ENCODE measurements at places on chromosomes 11 and 22.

DNA sequence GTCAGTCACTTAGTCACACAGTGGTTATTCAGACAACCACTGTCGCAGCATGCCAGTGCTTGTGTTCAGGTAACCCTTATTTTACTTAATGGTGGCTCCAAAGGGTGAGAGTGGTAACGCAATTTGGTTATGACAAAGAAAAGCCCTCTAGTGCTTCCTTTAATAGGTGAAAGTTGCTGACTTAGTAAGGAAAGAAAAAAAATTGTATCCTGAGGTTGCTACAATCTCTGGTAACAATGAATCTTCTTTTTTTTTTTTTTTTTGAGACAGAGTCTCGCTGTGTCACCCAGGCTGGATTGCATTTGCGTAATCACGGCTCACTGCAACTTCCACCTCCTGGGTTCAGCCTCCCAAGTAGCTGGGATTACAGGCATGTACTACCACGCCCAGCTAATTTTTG lies 64.5 kb downstream of the C11orf91 start:
- H3K4me3 ChIP-seq, result no peak overlapping the region
- peaks cover 12% of the 10 kb centered on the region for H3K27me3 ChIP-seq
- DNase-seq, result no peak
- no peaks in the 10 kb centered on the region for H3K4me1 ChIP-seq

- H3K4me3 ChIP-seq, result no peak overlapping the region
- H3K36me3 ChIP-seq, result peaks cover 19% of the 10 kb centered on the region
- H3K27ac ChIP-seq, result no peak overlapping the region
- H3K27me3 ChIP-seq, result no peaks in the 10 kb centered on the region
Measured at GRCh38 chr11:46710821-46711269, 8.2 kb upstream of the F2 start.

DNA sequence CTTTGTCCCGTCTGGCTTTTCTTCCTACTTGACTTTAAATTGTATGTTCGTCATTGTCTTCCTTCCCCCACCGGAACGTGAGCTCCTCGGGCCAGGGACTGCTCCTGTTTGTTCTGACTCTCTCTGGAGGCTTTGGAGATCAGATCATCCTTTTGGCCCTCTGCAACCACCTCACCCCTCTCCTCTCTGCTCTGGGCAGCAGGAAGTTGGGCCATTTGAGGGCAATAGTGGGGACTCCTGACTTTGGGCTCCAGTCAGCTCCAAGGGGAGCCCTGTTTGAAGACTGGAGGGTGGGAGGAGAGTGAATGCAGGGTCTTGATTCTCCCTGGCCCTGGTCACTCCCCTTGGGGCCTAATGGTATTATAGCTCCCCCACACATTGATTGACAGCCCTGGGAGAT lies 186.3 kb upstream of the B3GAT1 start:
- DNase-seq, result no peak
- H3K27ac ChIP-seq, result no peak overlapping the region
- no peak overlapping the region for H3K4me3 ChIP-seq

DNA sequence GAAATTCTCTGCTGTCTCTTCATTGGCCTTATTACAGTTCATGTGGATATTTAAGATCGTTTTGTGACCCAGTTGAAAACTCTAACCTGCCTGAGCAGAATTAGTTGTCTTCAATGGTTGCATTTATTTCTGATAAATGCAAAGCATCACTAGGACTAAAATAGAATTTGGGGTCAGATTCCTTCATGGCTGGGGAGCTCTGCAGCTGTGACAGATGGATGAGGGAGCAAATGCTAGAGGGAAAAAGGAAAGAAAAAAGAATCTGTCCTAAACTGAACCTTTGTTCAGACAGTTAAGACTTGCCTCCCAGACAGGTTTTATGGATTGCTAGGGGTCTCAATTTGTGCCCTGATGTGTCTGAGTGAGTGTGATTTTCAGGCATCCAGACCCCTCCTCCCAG lies 113.0 kb downstream of the SYT9 start:
- no peak for DNase-seq
- peaks cover 1% of the 10 kb centered on the region for H3K27me3 ChIP-seq
- no peaks in the 10 kb centered on the region for H3K36me3 ChIP-seq
- no peak overlapping the region for H3K4me3 ChIP-seq

GRCh38 chr22:17980015-17980590 lies 44.3 kb downstream of the MICAL3 start:
- peaks cover 27% of the 10 kb centered on the region for H3K4me1 ChIP-seq
- H3K4me3 ChIP-seq, result peak overlapping the region; percentile 37
- no peak for DNase-seq

- H3K4me3 ChIP-seq, result peak overlapping the region; percentile 99
- peaks cover 67% of the 10 kb centered on the region for H3K36me3 ChIP-seq
- peak; percentile 87 for DNase-seq
- peak overlapping the region; percentile 94 for H3K27ac ChIP-seq
- H3K4me1 ChIP-seq, result peaks cover 60% of the 10 kb centered on the region
Measured at GRCh38 chr22:30265823-30266444, 717 bp downstream of the OSM start.

DNA sequence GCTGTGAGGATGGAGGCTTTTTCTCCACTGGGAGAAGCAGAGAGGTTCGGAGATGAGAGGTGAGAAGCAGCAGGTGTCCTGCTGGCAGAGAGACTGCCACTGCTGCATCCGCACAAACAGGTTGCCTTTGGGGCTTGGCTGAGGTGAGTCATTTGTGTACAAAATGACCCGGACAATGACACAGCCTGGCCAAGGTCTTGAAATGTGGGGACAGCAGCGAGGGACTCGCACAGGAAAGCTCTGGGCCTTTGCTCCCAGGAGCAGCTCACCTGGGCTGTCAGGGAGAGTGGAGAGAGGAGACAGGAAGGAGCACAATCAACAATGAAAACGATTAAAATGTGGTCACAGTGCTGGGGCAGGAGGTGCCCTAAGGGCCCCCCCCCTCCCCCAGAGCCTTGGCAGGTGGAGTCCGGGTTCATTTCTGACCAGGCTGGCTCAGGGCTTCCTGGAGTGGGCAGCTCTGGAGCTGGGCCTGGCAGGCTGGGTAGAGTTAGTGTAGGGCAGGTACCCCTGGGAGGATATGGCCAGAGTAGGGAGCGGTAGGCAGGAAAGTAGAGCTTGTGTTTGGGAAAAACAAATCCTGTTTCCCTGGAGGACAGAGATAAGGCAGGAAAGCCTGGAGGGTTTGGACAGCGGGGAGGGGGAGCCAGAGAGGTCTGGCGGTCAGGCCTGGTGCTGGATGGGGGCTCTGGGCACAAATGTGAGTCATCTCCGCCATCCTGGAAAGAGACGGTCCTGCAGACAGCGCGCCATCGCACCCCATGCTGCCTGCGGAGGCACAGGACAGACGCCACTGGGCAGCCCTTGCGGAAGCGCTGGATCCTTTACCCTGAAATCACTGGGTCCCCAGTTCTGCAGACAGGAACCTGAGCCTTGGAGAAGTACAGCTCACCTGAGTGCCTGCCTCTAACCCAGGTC lies 37.8 kb upstream of the CELSR1 start:
- H3K27me3 ChIP-seq, result no peaks in the 10 kb centered on the region
- DNase-seq, result no peak
- peak overlapping the region; percentile 77 for H3K4me3 ChIP-seq
- peaks cover 40% of the 10 kb centered on the region for H3K4me1 ChIP-seq

DNA sequence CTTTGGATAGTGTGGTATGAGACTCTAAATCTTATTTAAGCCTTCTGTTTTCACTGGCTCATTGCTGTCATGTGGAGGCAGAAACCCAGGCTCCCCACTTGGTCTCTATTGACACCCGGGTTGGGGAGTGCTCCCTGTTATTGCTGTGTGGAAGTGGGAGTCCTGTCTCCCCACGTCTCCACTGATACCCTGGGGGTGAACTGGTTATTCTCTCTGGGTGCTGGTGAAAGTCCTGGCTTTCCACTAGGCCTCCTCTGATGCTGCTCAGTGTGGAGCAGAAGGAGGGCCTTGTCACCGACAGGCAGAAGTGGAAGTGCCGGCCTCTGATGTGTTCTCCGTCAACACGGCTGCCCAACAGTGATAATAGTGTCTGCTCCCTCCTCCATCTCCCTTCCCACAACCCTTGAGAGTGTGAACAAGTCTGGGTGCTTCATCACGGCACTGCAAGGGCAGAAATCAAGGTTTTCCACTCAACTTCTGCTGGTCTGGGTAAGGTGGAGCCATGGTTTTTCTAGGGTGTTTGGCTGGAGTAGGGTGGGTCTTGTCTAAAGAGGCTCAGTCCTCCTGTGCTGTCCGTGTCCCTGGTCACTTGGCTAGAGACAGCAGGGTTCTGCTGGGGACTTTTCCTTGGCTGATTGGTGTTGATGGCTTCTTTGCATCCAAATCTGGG lies 240.7 kb upstream of the B3GAT1 start:
- peaks cover 30% of the 10 kb centered on the region for H3K27me3 ChIP-seq
- H3K4me3 ChIP-seq, result no peak overlapping the region
- no peaks in the 10 kb centered on the region for H3K36me3 ChIP-seq
- peaks cover 20% of the 10 kb centered on the region for H3K4me1 ChIP-seq
- no peak for DNase-seq
- peak overlapping the region; percentile 31 for H3K27ac ChIP-seq

DNA sequence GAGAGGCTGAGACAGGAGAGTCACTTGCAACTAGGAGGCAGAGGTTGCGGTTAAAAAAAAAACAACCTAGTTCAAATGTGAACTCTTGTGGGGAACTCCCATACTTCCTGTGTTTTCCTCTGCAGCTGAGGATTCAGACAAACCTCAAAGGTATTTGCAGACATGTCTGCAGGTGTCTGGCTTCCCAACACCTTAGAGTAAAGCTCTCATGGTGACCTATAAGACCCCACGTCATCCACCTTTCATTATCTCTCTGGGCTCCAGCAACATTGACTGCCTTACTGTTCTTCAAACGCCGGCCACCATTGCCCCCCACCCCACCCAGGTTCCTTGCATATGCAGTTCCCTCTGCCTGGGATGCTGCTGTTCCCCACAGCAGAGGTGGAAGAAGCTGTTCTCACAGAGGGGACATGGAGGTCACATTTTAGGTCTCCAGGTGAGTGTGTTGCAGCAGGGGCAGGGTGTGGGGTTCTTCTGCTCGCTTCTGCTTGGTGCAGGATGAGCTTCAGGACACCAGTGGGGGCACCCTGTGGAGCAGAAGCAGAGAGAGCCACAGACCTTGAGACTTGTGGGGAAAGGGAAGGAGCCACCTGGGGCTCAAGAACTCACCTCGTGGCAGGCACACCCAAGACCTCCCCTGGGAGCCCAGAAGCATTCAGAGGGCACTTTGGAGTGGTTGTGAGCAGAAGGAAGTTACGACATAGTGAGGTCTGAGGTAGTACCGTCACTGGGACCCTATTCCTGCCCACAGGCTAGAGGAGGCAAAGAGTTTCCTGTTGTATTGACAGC lies 203.2 kb downstream of the CSNK2A3 start:
- no peaks in the 10 kb centered on the region for H3K27me3 ChIP-seq
- H3K36me3 ChIP-seq, result peaks cover 27% of the 10 kb centered on the region
- DNase-seq, result peak; percentile 50

- H3K4me1 ChIP-seq, result no peaks in the 10 kb centered on the region
- H3K36me3 ChIP-seq, result no peaks in the 10 kb centered on the region
- no peak for DNase-seq
- no peak overlapping the region for H3K4me3 ChIP-seq
- H3K27ac ChIP-seq, result no peak overlapping the region
Measured at GRCh38 chr11:111406589-111406988, 27.5 kb upstream of the POU2AF1 start.

- no peaks in the 10 kb centered on the region for H3K4me1 ChIP-seq
- H3K36me3 ChIP-seq, result peaks cover 9% of the 10 kb centered on the region
- no peak for DNase-seq
- H3K27me3 ChIP-seq, result no peaks in the 10 kb centered on the region
Measured at GRCh38 chr11:17976651-17977050, 36.2 kb downstream of the SERGEF start.

DNA sequence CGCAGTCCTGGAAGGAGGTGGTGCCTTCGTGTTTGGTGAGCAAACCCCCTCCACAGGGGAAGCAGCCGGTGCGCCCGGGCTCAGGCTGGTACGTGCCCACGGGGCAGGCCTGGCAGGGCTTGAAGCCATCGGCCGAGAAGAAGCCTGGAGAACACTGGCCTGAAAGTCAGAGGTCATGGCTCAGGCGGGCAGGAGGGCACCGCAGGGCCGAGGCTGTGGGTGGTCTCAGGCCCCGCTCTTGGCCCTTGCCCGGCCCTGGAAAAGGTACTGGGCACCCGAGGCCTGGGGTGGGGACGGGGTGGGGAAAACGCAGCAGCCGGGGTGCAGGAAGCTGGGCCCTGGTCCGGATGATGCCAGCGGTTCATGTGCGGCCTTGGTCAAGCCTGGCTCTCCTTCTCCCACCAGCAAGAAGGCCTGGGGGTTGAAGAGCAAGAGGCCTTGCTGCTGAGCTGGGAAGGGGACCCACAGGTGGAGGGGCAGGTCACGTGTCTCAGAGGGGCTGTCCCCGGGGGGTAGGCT lies 25.6 kb upstream of the TTLL12 start:
- H3K27me3 ChIP-seq, result no peaks in the 10 kb centered on the region
- no peak for DNase-seq
- H3K27ac ChIP-seq, result no peak overlapping the region
- H3K4me1 ChIP-seq, result no peaks in the 10 kb centered on the region
- H3K4me3 ChIP-seq, result no peak overlapping the region

DNA sequence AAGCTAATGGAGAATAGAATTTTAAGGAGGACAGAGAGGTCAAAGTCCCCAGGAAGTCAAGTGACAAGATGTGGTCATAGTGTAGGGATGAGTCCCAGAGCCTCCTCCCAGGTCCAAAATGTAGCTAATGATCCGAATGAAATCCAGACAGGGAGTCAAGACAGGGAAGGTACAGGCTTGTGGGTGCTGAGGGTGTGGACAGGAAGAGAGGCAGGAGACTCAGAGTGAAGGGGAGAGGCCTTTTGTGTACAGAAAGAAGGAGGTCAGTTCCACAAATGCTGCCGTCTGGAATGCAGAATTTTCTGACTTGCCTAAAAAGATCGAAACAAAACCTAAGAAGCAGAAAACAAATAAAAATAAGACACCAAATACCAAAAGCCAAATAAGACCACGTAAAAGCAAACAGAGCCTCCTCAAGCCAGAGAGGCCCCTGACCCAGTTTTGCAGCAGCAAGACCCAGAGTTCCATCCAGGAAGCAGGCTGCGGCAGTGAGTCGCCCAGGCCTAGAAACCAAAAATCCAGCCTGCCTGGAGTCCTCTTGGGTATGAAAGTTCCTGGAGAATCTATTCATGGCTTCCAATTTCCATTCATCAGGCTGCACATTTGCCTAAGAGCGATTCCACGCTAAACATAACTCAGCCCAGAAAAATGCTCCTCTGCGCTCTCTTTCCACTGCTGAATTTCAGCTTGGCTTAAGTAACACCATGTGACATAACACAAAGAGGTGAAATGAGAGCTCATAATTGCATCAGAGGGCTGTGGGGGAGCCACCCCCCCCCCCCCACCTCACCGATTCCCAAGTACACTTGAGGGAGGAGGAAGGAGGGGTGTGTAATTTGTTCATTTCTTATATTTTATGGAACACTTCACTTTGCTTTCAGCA lies 71.2 kb downstream of the KIRREL3 start:
- H3K27me3 ChIP-seq, result peaks cover 2% of the 10 kb centered on the region
- H3K27ac ChIP-seq, result no peak overlapping the region
- no peak for DNase-seq
- H3K4me3 ChIP-seq, result no peak overlapping the region
- no peaks in the 10 kb centered on the region for H3K36me3 ChIP-seq

- no peaks in the 10 kb centered on the region for H3K27me3 ChIP-seq
- no peak overlapping the region for H3K4me3 ChIP-seq
- peaks cover 32% of the 10 kb centered on the region for H3K4me1 ChIP-seq
- H3K27ac ChIP-seq, result no peak overlapping the region
- no peak for DNase-seq
Measured at GRCh38 chr11:88348870-88349269, 11.3 kb upstream of the CTSC start.
